ENCODE measurements at places on chromosomes 16 and 17.
A peak's percentile ranks its signal among the peaks of the same experiment; 100 is the strongest.

DNA sequence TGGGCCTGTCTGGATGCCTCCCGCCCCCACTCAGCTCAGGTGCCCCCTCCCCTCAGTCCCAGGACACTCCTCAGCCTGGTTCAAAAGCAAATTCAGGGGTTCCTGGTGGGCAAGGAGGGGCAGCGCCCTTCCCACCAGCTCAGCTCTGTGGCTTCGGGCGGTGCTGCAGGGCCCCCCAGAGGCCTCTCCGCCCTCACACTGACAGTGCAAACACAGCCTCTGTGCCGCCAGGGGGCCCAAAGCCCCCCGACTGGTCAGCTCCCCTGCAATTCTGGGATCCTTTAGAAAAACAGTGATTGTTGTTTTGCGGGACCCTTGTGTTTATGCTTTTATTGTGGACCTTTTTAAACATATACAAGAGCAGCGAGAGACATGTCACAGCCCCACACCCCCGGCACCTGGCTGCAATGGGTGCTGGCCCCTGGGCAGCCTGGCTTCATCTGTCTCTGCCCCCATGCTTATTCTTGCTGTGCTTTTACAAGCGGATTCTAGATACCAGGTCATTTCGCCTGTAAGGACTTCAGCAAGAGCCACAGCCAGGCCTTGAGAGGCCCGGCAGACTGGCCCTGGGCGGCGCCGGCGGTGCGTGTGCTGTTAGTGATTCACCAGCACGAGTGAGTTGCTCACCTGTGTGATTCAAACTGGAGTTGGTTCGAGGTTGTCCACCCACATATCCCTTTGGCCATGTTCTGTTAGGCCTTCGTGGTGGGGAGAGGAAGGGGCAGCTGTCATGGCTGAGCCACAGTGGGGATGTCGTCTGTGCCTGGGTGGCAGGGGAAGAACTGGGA is 21.2 kb downstream of the ZNF469 start:
- DNase-seq, result no peak

DNA sequence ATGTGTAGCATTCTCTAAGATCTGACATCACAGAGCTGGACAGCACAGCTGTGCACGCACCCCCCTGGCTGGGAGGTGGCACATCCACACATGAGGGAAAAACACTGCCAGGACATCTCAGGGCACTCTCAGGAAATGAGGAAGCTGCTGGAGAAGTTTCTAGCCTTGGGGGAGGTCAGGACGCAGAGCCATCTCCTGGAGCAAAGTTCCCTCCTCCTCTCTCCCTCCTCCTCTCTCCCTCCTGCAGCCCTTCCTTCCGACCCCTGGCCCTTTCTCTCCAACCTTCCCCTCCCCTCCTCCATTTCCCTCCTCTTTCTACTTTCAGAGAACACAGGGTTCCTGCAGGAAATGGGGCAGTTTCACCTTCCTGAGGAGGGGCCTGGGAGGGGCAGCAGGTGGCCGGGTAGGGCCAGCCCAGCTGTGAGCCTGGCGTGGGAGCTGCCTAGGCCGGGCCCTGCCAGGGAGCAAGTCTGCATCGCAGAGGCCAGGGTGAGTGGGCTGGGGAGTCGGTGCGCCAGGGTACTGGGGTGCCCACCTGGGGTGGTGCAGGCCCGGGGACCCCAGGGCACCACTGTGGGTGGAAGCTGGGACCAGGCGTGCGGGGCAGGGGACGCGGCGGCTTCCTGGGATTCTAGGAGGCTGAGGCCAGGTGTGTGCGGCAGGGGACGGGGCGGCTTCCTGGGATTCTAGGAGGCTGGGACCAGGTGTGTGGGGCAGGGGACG is at the start of gene DPEP1:
Gene DPEP1, plus strand, starts transcription at position 412 of the 723 bp plus-strand sequence. CDS start 16,769 bp downstream, outside the sequence.
- no peak for DNase-seq

DNA sequence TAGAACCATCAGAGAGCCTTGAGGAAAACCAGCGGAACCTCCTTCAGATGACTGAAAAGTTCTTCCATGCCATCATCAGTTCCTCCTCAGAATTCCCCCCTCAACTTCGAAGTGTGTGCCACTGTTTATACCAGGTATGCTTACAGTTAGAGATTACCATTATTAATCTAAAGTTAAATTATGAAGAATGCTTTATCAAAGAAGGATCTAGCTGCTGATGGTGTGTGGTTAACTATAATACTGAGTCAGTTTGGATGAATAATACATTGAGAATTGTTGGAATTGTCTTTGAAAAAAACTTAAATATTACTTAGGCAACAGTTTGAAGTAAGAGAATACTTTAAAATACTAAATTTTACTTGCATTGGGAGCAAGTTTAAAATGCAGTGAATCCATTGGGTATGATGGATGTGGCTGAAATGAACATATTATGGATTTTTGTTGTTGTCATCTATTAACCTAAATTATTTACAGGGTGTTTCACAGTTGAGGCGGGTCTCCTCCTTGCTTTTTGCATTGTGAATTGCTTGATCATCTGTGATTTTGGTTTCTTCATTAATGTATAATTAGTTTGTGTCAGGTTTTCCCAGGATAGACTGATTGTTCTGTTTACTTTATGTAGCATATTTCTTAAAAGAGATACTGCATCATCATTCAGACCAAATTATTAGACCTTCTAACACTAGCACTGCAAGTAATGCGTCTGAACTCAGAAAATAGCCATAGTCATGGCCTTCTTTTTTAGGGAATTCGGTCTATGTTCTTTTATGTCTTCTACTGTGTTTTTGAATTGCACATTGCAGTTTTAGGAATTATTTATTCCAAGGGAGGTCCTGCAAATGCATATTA is 47.8 kb downstream of the OMG start:
- no peak for DNase-seq

DNA sequence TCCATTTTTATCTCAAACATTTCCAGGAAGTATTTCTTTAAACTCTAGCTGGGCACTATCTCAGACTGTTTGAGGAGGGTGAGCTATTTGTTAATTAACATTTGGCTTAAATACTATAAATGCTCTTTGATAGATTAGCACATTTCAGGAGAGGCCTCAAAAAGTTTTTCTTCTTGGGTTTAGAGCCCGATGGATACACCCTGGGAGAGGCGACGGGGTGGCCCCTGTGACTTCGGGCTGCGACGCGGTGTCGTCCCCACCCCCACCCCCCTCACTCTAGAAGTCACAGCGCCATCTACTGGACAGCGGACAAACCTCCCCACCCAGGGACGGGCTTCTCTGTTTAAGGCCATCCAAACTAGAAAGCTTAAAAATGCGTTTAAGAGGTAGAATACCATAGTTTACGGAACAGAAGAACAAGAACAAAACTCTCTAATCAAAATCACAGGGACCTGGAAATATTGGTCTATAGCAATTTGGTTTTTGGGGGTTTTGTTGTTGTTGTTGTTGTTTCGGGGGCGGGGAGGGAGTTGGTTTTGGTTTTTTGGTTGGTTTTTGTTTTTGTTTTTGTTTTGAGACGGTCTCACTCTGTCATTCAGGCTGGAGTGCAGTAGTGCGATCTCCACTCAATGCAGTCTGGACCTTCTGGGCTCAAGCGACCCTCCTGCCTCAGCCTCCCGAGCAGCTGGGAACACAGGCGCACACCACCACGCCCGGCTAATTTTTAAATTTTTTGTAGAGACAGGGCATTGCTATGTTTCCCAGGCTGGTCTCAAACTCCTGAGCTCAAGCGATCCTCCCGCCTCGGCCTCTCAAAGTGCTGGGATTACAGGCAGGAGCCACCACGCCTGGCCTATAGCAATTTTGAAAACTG is 254.4 kb downstream of the C16orf95 start:
- peak; percentile 34 for DNase-seq

Data from stimulated activated CD8-positive, alpha-beta memory T cell treated with anti-CD3 and anti-CD28 coated beads, Interleukin-4, amount 100 ng/mL, for 24 hours (primary cell).